ENCODE measurements at places on chromosomes 6 and 20.

GRCh38 chr20:19433371-19434350 lies 221.2 kb downstream of the SLC24A3 start:
- no peak overlapping the region for H3K4me3 ChIP-seq
- H3K36me3 ChIP-seq = no peaks in the 10 kb centered on the region
- no peaks in the 10 kb centered on the region for H3K27me3 ChIP-seq
- no peak overlapping the region for H3K27ac ChIP-seq
- no peaks in the 10 kb centered on the region for H3K4me1 ChIP-seq

DNA sequence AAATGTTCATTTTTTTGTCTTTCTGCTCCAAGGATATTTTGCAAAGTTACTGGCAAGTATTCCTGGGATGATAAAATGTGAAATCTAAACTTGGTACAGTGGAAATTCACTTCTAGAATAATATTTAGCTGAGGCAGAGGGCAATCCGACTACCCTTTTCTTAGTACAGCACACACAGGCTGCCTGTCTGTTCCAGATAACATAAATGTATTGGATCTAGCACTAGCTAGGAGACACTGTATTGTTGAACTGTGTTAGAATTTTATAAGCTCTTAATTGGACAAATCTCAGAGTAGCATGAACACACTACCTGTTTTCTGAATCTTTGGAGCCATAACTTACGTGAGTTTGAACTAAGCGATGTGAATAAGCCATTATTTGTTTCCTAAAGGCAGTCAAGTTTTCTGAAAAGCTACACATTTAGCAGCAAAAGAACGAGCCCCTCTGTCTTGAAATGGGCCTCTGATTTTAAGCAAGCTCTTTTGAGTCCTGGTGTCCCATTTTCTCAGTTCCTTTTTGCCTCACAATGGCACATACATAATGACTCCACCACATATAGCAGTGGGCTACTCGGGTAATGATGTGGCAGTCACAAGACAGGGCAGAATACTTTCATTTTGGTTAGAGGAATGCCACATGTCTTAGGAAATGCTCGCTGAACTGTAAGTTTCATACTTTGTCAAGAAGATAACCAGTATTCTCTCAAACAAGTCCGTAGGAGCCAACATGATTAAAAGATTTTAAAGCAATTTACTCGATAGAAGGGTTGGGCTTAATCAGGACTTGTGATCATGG lies 116.5 kb upstream of the ESR1 start:
- H3K4me1 ChIP-seq = no peaks in the 10 kb centered on the region
- no peak for DNase-seq
- H3K4me3 ChIP-seq = peak overlapping the region; percentile 4
- H3K27me3 ChIP-seq = no peaks in the 10 kb centered on the region

DNA sequence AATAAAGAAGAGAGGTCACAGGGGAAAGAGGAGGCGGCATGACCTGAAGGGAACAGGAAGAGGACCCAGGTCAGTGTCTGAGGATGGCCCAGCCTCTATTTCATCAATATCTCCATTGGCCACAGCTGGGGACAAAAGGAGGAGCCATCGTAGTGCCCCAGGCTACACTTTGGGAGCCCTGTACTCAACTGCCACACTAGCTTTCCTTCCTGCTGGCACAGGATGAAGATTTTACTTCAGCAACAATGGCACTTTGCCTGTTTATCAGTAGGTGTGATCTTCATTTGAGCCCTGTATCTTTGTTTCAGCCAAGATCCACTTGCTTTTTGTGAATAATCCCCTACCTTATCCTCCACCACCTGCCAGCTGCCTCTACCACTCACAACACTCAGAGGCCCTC lies 35.4 kb upstream of the RCAN2 start:
- no peak for DNase-seq
- H3K4me1 ChIP-seq = peaks cover 20% of the 10 kb centered on the region
- H3K27me3 ChIP-seq = no peaks in the 10 kb centered on the region
- H3K4me3 ChIP-seq = no peak overlapping the region
- H3K27ac ChIP-seq = no peak overlapping the region
- H3K36me3 ChIP-seq = no peaks in the 10 kb centered on the region

GRCh38 chr6:24777227-24777626 lies 2.5 kb downstream of the GMNN start:
- no peak overlapping the region for H3K27ac ChIP-seq
- no peaks in the 10 kb centered on the region for H3K36me3 ChIP-seq
- no peak overlapping the region for H3K4me3 ChIP-seq
- peaks cover 5% of the 10 kb centered on the region for H3K4me1 ChIP-seq
- no peaks in the 10 kb centered on the region for H3K27me3 ChIP-seq
- no peak for DNase-seq

DNA sequence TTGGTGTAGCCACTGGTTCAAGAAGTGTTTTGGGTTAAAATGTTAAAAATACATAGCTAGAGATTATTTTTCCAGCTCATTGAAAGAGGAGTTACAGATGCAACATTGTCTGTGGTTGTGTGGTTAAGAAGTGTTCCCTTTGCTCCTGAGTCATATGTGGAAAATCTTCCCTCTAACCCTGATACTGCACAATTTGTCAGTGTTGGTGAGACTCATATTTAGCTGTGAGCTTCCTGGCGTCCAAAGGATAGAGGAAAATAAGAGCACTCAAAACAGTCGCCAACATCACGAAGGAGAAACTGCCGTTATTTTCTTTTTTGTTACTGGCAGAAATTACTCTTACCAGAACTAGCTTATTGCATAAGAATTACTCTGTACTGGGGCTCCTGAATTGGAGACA lies 250.4 kb downstream of the CDH4 start:
- H3K27ac ChIP-seq = no peak overlapping the region
- no peaks in the 10 kb centered on the region for H3K27me3 ChIP-seq
- no peak for DNase-seq
- no peaks in the 10 kb centered on the region for H3K4me1 ChIP-seq
- no peaks in the 10 kb centered on the region for H3K36me3 ChIP-seq
- H3K4me3 ChIP-seq = no peak overlapping the region

DNA sequence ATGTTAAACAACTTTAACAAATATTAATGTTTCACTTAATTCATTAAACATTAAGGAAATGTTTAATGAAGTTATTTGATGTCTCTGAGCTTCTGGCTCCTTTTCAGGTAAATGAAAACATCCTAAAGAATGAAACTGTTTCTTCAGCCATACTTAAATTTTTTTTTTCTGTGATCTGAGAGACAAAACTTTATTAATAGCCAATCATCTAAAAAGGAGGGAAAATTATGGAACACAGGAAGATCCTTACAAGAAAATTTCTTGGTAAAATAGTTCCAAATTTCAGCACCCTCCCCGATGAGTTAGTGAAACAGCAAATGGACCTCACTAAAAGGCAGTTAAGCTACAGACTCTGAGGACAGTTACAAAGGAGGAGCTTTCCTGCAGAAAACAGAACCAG lies 185.2 kb downstream of the REV3L start:
- no peaks in the 10 kb centered on the region for H3K4me1 ChIP-seq
- H3K4me3 ChIP-seq = no peak overlapping the region
- no peaks in the 10 kb centered on the region for H3K36me3 ChIP-seq
- H3K27ac ChIP-seq = no peak overlapping the region
- DNase-seq = no peak

DNA sequence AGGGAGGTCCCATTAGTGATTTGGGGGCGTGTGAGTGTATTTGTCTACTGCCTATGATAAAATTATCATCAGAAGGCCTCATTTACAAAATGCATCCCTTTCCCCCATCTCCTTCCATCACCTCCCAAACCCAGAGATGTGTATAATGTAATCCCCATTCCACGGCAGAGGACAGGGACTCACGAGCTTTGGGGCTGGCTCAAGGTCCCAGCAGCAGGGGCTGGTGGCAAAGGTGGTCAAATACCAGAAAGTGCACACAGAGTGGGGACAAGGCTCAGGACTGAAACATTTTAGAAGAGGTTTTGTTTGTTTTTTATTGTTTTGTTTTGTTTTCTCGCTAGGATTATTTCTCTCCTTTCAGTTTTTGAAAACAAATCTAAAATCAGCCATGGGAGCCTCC lies 68.5 kb upstream of the TOP1 start:
- H3K36me3 ChIP-seq = no peaks in the 10 kb centered on the region
- DNase-seq = no peak
- no peaks in the 10 kb centered on the region for H3K27me3 ChIP-seq
- no peak overlapping the region for H3K27ac ChIP-seq

- DNase-seq = no peak
- no peaks in the 10 kb centered on the region for H3K27me3 ChIP-seq
- H3K4me1 ChIP-seq = no peaks in the 10 kb centered on the region
- no peak overlapping the region for H3K27ac ChIP-seq
- H3K36me3 ChIP-seq = no peaks in the 10 kb centered on the region
Observed at GRCh38 chr6:137845460-137845859, 21.6 kb upstream of the TNFAIP3 start.

DNA sequence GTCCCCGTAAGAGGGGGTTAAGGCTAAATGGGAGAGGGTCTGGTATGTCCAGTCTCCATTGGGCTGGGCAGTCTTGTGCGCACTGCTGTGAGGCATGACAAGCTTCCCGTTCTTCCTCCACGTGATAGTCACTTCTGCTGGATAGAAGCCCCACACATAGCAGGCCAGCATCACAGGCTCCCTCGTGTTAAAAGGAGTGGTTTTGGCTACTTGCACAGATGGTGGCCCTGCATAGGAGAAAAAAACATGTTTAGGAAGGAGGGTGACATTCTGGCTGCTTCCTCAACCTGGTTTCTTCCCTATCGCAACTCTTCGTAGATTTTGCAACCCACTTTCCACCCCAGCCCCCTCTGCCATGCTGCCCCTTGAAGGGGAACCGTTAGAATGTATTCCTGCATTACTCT lies 3.6 kb downstream of the HLA-DMB start:
- H3K4me1 ChIP-seq = no peaks in the 10 kb centered on the region
- no peaks in the 10 kb centered on the region for H3K27me3 ChIP-seq

GRCh38 chr6:168159506-168159905 lies 80.5 kb upstream of the FRMD1 start:
- H3K27me3 ChIP-seq = no peaks in the 10 kb centered on the region
- H3K4me1 ChIP-seq = no peaks in the 10 kb centered on the region
- peak; percentile 2 for DNase-seq
- H3K4me3 ChIP-seq = no peak overlapping the region
- H3K36me3 ChIP-seq = no peaks in the 10 kb centered on the region

GRCh38 chr6:46052479-46052878 lies 36.8 kb upstream of the CLIC5 start:
- H3K4me3 ChIP-seq = no peak overlapping the region
- H3K27ac ChIP-seq = peak overlapping the region; percentile 66
- H3K36me3 ChIP-seq = no peaks in the 10 kb centered on the region
- DNase-seq = no peak

GRCh38 chr6:137156650-137157049 lies 16.8 kb downstream of the IL22RA2 start:
- H3K4me3 ChIP-seq = no peak overlapping the region
- H3K36me3 ChIP-seq = no peaks in the 10 kb centered on the region
- H3K27ac ChIP-seq = no peak overlapping the region
- H3K27me3 ChIP-seq = no peaks in the 10 kb centered on the region
- no peak for DNase-seq
- no peaks in the 10 kb centered on the region for H3K4me1 ChIP-seq

DNA sequence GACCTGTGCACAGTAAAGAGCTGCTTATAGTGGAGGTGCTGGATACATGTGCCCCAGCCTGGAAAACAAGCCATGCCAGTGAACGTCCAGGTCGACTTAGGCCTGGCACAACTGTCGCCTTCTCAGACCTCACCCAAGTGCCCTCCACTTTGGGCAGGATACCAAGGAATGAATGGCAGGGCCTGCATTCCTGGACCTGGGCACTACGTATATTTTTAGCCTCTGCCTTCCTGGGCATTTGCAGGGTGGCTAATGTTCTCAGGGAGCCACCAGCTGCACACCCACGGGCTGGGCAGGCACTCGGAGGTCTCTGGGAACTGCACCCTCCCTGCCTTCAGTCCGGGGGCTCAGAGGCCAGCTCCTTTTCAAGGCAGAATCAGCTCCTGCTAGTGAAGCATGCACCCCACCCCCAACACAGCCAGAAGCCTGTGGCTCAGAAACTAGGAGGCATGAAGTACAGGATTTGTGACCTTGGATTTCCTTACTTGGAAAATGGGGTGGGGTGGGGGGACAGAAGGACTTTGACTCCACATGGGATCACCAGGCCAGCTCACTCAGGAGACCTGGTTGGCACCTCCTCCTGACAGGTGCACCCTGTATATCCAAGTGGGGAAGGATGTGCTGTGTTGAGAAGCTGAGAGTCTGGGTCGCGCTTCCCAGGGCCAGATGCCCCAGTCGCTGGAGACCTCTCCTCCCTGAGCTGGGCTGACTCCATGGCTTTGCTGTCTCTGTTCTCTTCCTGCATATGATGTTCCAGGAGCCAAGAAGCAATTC lies 2.5 kb upstream of the LSM14B start:
- no peaks in the 10 kb centered on the region for H3K4me1 ChIP-seq
- peaks cover 47% of the 10 kb centered on the region for H3K27me3 ChIP-seq
- no peak overlapping the region for H3K4me3 ChIP-seq
- H3K27ac ChIP-seq = no peak overlapping the region
- no peaks in the 10 kb centered on the region for H3K36me3 ChIP-seq

DNA sequence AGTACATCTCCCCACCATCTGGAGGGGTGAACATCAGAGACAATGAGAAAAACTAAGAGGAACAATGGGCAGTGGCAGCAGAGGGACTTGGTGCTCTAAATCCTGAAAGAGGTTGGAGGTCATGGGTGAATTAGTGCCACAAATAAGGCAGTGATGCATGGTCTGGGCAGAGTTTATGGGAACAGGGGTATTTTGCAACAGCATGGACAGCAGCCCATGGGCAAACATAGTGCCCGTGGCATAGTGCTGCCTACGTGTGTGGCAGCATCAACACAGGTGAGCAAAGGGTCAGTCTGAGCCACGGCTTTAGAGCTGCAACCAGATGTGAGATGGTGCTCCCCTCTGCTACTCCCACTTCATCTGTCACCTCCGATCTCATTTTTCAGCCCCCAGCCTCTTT lies 459.1 kb upstream of the CITED2 start:
- no peaks in the 10 kb centered on the region for H3K4me1 ChIP-seq
- no peak overlapping the region for H3K4me3 ChIP-seq
- no peak for DNase-seq
- H3K27ac ChIP-seq = no peak overlapping the region

- H3K4me3 ChIP-seq = no peak overlapping the region
- H3K27ac ChIP-seq = no peak overlapping the region
- no peaks in the 10 kb centered on the region for H3K36me3 ChIP-seq
- no peaks in the 10 kb centered on the region for H3K27me3 ChIP-seq
- DNase-seq = no peak
Observed at GRCh38 chr6:107712665-107713551, 111.2 kb downstream of the SCML4 start.

DNA sequence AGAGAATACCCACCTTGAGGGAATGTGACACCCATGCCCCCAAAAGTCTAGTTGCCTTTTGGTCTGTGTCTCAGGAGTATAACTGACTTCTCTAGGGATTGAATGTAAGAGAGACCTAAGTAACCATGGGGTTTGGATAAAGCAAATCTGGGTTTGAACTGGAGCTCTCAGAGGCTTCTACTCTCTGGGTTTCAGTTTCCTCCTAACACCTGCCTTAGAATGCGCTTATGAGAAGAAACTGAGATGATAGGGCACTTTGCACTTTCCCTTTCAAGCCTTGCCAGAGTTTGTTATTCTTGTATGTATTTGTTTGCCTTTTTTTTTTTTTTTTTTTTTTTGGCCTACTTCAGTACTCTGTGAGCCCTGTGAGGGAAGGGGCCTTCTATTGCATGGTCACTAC lies 19.4 kb downstream of the SDHAF4 start:
- H3K36me3 ChIP-seq = peaks cover 100% of the 10 kb centered on the region
- H3K27ac ChIP-seq = no peak overlapping the region
- no peak for DNase-seq
- no peaks in the 10 kb centered on the region for H3K27me3 ChIP-seq
- H3K4me1 ChIP-seq = no peaks in the 10 kb centered on the region

GRCh38 chr6:35919085-35919826 lies 1.6 kb downstream of the SRPK1 start:
- no peak for DNase-seq
- H3K27me3 ChIP-seq = no peaks in the 10 kb centered on the region
- peak overlapping the region; percentile 97 for H3K4me3 ChIP-seq
- H3K27ac ChIP-seq = peak overlapping the region; percentile 91
